ENCODE measurements at places on chromosomes 4 and X. TPM values are rescaled to one million over a fixed set of nuclear protein-coding genes. Genes with fewer than 3 reads are reported as not detected.

Gene ANKRD50
- total RNA-seq = 11.0 TPM

GRCh38 chr4:154277172-154277571 lies 214.4 kb downstream of the DCHS2 start:
- DNase-seq = no peak

DNA sequence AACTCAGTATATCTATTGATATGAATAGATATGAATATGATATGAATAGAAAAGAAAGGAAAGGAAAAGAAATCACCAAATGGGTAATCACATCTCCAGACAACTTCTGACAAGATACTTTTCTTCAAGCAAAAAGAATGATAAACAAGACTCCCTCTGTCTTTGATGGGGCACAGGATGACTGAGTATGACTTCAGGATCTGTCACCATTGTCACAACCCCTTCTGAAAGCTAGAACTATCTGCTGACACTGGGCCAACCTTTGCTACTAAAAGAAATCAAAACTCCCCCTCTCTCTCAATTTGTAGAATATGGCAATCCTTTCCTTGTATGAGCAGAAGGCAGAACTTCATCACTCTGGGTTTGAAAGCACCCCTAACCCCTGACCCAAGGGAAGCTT lies 267.2 kb upstream of the RASGEF1B start:
- no peak for DNase-seq

GRCh38 chr4:13529128-13529919 lies 15.0 kb downstream of the NKX3-2 start:
- no peak for DNase-seq

DNA sequence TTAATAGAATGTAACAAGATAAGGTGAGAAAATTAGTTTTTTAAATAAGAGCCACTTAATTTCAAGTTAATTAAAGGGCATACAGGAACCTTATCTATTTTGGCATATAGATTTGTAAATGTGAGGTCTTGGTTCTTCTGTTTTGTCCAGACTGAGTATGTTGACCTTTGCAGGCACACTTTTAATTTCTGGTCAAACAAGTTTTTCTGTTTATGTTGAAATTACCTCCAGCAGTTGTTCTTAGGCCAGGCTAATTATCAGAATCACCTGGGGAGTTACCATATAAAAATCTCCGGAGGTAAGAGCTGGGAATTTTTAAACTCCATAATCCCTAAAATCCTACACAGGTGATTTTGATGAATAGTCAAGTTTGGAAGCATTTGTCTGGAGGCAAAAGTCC lies 227.4 kb upstream of the ANKRD50 start:
- DNase-seq = no peak

DNA sequence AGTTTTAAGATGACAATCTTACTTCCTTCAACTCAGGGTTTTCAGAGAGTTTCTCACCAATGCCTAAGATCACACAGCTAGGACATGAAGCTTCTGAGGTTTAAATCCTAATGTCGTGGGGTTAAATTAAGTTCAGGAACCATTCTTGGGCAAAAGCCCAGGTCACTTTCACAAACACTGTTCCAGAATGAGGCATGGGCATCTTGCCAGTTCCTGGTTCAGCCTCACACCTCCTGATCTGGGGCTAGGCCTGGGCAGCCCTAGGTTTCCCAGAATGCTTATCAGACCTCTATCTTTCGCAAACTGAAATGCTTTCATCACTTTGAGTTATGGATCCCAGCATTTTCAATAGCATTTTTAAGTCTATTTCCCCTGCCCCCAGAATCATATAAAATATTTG lies 224.8 kb upstream of the EDA2R start:
- peak; percentile 45 for DNase-seq

GRCh38 chr4:45453258-45453853 lies 670.5 kb downstream of the GABRG1 start:
- DNase-seq = no peak

GRCh38 chr4:141797966-141798365 lies 161.6 kb downstream of the IL15 start:
- no peak for DNase-seq

- DNase-seq = peak; percentile 29
These were observed 132.3 kb downstream of the CBR4 start for GRCh38 chr4:168877511-168878491.

Data from mucosa of descending colon (tissue), 3 donors.